ENCODE measurements at places on chromosomes 1 and 21. TPM values are rescaled to one million over a fixed set of nuclear protein-coding genes. Genes with fewer than 3 reads are reported as not detected.

The KDF1 gene
- total RNA-seq = 4.1 TPM

The AQP10 gene
- not detected for total RNA-seq

- no peak for DNase-seq
These were observed 44.8 kb downstream of the AGPAT3 start for GRCh38 chr21:43909741-43910400.

- no peak for DNase-seq
These were observed 11.5 kb downstream of the MEGF6 start for GRCh38 chr1:3599816-3600215.

The HRNR gene
- total RNA-seq = not detected

The SPRR2G gene
- not detected for total RNA-seq

GRCh38 chr1:55425310-55425930 lies 210.3 kb upstream of the USP24 start:
- DNase-seq = no peak

GRCh38 chr1:221912230-221912629 lies 170.3 kb upstream of the DUSP10 start:
- DNase-seq = no peak

DNA sequence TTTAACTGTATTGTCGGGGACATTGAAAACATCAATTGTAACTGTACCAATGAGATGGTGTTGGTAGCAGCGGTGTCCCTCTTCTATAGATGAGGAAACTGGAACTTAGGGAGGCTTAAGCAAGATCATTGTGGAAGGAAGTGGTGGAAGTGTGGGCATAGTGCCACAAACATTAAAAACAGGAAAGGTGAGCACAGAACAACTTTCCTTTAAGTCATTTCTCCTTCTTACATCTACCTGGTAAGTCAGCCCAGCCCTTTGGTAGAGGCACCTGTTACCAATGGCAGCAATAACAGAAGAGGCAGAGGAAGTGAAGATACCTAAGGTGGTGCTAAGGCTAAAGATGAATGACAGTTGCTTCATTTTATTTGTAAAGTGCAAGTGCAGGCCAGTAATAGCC lies 12.0 kb upstream of the CTSS start:
- DNase-seq = no peak

GRCh38 chr1:205211839-205212536 lies 486 bp upstream of the DSTYK start:
- no peak for DNase-seq

DNA sequence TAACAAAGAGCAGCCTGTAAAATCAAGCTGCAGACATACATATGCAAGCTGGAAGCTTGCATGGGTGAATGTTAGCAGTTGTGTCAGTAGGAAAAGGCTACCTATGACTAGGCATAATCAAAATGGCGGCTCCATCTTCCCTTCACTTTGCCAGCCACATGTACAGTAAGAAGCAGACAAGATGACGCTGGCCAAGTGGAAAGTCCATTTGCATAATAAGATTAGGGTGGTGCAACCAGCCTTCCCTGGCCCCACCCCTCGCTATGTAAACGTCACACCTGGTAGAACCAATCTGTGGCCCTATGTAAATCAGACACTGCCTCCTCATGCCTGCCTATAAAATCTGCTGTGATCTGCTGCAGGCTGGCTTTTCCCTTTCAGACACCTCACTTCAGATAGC lies 171.9 kb upstream of the USP25 start:
- no peak for DNase-seq

- no peak for DNase-seq
These were observed 106.5 kb downstream of the PLPP3 start for GRCh38 chr1:56472860-56473259.

DNA sequence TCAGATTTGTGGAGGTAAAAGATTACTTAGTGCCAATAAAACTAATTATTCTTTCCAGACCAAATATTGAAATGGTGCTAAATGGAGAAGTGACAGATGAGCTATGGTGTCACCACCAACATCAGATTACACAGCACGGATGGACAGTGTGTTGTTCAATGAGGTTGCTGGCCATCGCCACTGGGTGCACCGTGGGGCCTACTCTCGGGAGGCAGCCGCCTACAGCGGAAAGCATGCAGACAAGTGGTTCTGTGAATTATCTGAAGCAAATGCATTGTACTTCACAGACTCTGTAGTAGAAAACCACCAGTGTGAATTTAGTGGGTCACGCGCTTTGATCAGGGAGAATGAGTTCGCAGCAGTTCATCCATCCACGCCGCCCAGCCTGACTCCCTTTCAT lies 42.3 kb downstream of the GNG4 start:
- DNase-seq = no peak

- DNase-seq = no peak
These were observed 64.8 kb downstream of the FCRL5 start for GRCh38 chr1:157487504-157487903.

DNA sequence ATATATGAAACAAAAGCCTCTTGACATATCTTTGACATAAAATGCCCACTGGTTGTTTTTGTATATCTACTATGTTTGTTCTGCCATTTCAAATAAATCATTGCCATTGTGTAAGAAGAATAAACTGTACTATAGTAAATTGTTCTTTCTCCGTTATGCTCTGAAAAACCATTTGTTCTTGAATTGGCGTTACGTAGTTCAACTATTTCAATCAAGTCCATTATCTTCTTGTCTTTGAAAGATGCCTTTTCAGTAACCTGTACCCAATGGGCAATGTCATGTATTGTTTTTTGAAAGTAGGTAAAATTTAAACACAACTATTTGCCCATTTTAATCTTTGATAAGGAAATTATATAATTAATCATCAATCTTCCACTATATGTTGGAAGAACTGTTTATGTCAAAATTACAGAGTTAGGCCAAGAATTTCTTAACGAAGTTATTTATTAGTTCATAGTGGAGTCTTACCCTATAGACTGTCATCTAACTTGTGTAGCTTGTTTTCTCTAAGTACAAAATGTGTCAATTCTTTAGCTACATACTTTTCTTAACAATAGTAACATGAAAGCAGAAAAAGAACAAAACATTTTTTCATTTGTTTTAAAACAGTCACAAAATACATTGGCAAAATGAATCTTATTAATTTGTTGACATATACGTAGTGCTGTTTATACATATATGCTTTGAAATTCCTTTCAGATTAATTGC lies 294.8 kb downstream of the PTPRC start:
- DNase-seq = no peak

- no peak for DNase-seq
These were observed 74.7 kb upstream of the NGF start for GRCh38 chr1:115412733-115413132.

The TRNAU1AP gene
- total RNA-seq = 7.1 TPM
